Tibial artery (tissue), 4 donors: ENCODE measurements at places on chromosomes 7 and 10.

DNA sequence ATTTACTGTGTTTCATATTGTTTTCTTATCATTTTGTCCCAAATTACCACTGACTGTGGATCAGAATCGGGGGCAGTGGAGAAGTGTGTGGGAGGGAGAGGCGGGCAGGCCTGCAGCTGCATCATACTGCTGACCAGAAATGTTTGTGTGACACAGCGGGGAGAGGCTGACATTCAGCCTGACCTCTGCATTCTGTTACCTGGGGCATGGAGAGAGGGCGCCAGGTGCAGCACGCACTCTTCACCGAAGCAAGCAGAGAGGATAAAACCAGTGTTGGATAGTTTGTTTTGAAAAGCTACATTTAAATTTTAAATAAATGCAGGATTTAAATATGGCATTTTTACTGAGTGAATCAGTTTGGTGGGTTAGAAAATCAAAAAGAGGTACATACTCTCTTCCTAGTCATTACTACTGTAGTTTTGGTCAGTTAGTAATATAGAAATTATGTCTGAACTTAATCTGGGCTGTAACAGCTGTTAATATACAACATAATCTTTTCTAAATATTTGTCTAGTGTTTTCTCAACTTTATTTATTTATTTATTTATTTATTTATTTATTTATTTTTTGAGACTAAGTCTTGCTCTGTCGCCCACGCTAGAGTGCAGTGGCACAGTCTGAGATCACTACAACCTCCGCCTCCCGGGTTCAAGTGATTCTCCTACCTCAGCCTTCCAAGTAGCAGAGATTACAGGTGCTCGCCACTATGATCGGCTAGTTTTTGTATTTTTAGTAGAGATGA is 8.8 kb upstream of the STMP1 start:
- no peak for DNase-seq
- no peak overlapping the region for H3K4me3 ChIP-seq
- no peak overlapping the region for H3K27ac ChIP-seq
- no peaks in the 10 kb centered on the region for H3K27me3 ChIP-seq

DNA sequence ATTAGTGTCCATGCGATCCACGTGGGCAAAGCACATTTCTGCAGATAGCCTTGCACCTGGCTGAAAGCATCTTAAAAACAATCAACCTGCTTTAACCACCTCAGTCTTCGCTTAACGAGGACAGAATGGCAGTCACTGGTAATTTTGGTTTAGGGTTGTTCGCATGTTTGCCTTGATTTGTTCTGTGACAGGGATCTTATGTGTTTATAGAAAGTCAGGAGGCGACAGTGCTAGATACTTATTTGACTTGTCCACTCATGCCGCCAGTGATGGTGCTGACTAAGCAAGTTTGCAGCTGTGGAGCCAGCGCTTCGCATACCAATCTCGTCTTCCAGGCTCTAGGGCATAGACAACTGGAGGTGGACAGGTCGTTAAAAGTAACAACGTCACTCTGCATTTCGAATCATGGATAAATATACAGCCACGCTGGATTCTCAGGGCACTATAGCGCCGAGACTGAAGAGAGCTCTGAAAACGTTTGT is 1.2 kb upstream of the TMEM243 start:
- DNase-seq, result no peak
- H3K27me3 ChIP-seq, result peaks cover 4% of the 10 kb centered on the region
- no peak overlapping the region for H3K27ac ChIP-seq
- no peaks in the 10 kb centered on the region for H3K36me3 ChIP-seq
- H3K4me3 ChIP-seq, result peak overlapping the region; percentile 65
- peaks cover 7% of the 10 kb centered on the region for H3K4me1 ChIP-seq

DNA sequence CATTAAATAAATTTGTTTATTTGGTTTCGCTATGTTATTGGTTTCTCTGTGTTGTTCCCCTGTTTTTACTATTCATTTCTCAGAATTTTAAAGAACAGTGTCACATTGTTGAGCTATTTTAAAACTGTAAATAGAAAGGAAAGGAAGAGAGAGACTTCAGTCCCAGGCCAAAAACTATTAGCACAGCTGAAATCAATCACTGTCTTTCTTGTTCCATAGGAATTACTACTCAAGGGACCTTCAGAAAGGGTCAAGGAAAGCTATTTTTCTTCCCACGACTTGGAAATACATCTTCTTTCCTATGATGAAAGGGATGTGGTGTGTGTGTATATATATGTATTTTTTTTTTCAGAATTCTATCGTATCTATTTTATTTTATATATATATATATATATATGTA is 29.0 kb upstream of the GNAT3 start:
- H3K4me3 ChIP-seq, result no peak overlapping the region
- H3K27ac ChIP-seq, result no peak overlapping the region
- no peaks in the 10 kb centered on the region for H3K4me1 ChIP-seq
- no peak for DNase-seq

DNA sequence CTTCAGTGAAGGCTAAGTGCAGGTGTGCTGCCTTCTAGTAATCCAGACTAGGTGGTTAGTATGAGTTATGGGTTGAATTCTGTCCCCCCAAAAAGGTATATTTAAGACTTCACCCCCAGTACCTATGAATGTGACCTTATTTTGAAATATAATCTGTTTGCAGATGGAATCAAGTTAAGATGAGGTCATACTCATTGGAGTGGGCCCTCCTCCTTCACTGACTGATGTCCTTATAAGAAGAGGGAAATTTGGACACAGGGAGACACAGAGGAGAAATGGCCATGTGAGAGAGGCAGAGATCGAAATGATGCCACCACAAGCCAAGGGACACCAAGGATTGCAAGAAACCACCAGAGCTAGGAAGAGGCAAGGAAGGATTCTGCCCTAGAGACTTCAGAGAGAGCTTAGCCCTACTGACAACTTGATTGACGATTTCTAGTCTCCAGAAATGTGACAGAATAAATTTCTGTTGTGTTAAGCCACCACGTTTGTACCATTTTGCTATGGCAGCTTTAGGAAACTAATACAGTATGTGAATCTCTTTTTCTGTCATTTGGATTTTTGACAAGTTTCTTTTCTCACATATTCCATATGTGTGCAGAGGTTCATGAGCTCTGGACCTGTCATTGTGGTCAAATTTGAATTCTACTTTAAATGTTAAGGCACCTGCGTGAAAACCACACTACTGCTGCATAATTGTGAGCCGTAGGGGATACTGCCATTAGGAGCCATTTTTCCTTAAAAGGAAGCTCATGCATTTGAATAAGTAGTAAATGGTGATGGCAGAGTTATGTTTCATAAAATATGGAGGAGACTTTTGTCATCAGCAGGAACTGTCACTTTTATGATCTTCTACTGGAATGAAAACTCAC is 2.6 kb upstream of the RPA3 start:
- no peak for DNase-seq
- no peaks in the 10 kb centered on the region for H3K4me1 ChIP-seq
- H3K36me3 ChIP-seq, result no peaks in the 10 kb centered on the region
- H3K27me3 ChIP-seq, result no peaks in the 10 kb centered on the region

DNA sequence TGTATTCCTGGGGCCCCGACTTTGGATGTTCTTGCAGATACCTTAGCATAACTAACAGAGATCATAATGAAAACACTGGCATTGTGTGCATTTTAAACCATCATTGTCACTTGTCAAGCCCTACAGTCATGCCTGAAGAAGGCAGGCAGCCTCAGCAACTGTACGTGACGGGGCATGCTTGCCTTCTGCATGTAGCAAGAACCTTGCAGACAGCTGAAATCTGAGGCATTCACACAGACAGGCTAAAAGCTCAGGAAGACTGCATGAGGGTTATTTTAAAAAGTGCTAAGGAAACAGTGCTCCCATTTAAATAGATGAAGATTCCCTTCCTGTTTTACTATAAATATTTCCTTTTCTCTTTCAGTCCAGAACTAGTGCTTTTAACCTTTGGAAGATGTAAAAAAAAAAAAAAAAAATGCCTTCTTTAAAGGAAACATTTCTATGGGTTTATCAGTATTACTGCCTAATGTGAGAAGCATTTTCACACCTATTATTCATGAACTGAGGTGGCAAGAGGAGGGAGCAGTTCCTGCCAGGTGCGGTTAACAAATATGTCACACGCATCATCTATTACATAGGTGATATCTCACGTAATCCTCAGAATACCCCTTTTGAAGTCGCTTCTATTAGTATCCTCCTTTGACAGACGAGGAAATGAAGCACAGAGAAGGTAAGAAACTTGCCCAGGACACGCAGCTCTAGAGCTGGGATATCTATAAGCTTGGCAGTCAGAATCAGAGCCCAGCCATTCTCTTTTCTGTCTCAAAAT is 88.1 kb downstream of the PRKCQ start:
- H3K27ac ChIP-seq, result no peak overlapping the region
- H3K4me3 ChIP-seq, result no peak overlapping the region
- H3K36me3 ChIP-seq, result no peaks in the 10 kb centered on the region
- no peaks in the 10 kb centered on the region for H3K27me3 ChIP-seq
- no peaks in the 10 kb centered on the region for H3K4me1 ChIP-seq
- DNase-seq, result no peak

DNA sequence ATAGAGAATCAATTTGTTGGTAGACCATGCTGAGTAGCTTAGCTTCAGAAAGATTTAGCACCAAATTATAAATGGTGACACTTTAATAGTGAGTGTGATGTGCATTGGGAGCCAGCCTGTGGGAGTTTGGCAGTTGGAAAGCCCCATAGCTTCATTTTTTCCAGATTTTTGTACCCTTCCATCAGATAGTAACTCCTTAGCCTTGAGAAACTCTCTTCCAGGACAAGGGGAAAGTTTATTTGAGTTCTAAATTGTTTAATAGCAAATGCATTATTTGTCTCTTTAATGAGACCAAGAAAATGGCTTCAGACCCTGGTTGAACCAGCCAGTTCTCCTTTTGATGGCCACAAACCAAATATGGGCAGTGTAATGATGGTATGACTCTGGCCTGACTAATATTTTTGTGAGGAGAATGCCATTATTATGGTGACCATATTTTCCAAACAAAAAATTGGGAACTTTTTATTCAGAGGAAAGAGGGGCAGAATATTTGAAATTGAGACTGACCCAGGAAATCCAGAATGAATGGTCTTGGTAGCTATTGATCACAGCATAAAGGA is 49.8 kb downstream of the PLCE1 start:
- no peak overlapping the region for H3K4me3 ChIP-seq
- H3K27ac ChIP-seq, result no peak overlapping the region
- no peaks in the 10 kb centered on the region for H3K4me1 ChIP-seq
- no peaks in the 10 kb centered on the region for H3K36me3 ChIP-seq

DNA sequence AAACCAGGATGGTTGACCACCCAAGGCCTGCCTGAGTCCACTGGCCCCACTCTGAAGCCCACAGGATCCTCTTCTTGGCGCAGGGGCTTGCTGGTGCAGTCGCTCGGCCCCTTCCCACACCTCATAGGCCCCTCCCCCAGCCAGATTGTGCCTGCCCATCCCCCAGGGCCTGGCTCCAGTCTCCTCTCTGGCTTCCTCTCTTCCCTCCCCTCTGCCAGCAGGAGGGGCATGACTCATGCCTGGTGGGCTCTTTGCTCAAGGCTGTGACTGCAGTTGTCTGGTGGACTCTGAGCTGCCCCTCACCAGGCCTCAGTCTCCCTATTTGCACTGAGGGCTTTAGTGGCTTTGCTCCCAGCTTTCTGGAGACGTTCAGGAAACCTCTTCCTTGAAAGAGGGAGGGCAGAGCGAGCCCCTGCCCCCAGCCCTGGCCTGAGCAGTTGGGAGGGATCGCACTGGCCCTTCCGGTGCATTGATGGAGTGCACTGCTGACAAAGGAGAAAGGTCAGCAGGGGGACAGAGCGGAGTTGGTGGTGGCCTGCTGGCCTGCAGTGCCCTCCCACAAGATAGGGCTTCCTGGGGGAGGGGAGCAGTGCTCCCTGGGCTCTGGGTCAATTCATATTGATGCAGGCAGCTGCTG is 60.7 kb downstream of the ZMIZ1 start:
- no peak overlapping the region for H3K4me3 ChIP-seq
- DNase-seq, result no peak
- H3K36me3 ChIP-seq, result peaks cover 17% of the 10 kb centered on the region
- peak overlapping the region; percentile 37 for H3K27ac ChIP-seq

GRCh38 chr10:78251016-78251385 is 217.3 kb downstream of the RPS24 start:
- H3K36me3 ChIP-seq, result no peaks in the 10 kb centered on the region
- H3K27me3 ChIP-seq, result no peaks in the 10 kb centered on the region
- H3K4me1 ChIP-seq, result no peaks in the 10 kb centered on the region
- H3K4me3 ChIP-seq, result no peak overlapping the region
- no peak overlapping the region for H3K27ac ChIP-seq
- DNase-seq, result no peak

DNA sequence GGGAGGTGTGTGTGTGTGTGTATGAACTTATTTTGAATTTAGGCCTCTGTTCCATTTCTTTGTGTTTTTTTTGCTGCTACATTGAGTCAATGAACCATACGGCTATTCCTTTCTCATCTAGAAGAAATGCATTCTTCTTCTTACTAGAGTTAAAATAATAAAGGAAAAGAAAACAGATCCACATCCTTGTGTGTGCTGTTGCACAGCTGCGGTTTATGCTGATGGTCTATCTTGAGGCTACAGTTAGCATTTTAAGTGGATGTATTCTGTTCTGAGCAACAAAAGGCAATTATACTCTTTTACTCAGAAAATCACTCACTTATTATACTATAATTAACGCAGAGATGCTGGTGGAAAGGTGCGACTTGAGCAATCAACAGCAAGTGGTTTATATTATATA is 615.0 kb upstream of the MBL2 start:
- no peaks in the 10 kb centered on the region for H3K4me1 ChIP-seq
- no peaks in the 10 kb centered on the region for H3K36me3 ChIP-seq
- DNase-seq, result no peak
- no peak overlapping the region for H3K27ac ChIP-seq

DNA sequence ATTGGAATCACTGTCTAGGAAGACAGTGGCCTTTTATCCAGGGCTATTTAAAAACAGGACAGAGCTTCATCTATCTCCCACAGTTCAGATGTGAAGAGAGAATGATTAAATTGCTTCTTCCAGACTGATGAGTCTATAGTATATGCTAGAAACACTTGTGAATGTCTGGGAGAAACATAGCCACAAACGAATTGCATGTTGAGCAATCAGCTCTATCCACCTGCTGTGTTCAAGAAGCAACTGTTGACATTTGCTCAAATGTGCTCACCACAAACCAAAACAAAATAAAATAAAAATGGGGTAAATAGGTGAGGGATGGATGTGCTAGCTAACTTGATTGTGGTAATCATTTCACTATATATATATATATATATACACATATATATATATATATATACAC is 195.1 kb downstream of the HECW1 start:
- no peak for DNase-seq
- H3K4me1 ChIP-seq, result no peaks in the 10 kb centered on the region
- no peak overlapping the region for H3K4me3 ChIP-seq
- no peaks in the 10 kb centered on the region for H3K36me3 ChIP-seq
- no peak overlapping the region for H3K27ac ChIP-seq

DNA sequence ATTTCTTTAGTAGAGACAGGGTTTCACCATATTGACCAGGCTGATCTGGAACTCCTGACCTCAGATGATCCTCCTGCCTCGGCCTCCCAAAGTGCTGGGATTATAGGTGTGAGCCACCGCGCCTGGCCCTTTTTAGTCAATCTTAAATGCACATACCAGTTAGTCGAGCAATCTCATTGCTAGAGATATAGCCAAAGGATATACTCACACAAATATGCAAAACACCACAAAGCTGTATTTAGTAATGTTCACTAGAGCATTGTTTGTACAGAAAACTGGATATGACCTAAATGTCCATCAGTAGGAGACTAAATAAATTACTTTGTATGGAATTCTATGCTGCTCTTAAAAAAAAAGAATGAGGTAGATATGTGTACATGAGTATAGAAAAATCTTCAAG is 24.5 kb upstream of the IL6 start:
- no peak for DNase-seq
- H3K4me1 ChIP-seq, result no peaks in the 10 kb centered on the region
- no peaks in the 10 kb centered on the region for H3K36me3 ChIP-seq
- no peak overlapping the region for H3K27ac ChIP-seq

- H3K27ac ChIP-seq, result peak overlapping the region; percentile 77
- peaks cover 98% of the 10 kb centered on the region for H3K4me1 ChIP-seq
- DNase-seq, result peak; percentile 95
- no peak overlapping the region for H3K4me3 ChIP-seq
- no peaks in the 10 kb centered on the region for H3K27me3 ChIP-seq
Measured at GRCh38 chr10:119305860-119306513, 98.6 kb downstream of the GRK5 start.
